ENCODE measurements at places on chromosomes 5 and 9. TPM values are rescaled to one million over a fixed set of nuclear protein-coding genes. Genes with fewer than 3 reads are reported as not detected.

The TMEM232 gene
- 1.4 TPM for total RNA-seq

The CCNO gene
- not detected for total RNA-seq

The RGS14 gene
- 113 TPM for total RNA-seq

GRCh38 chr5:54491326-54491725, 26.2 kb upstream of the SNX18 start:
- H3K4me1 ChIP-seq = no peaks in the 10 kb centered on the region
- H3K36me3 ChIP-seq = no peaks in the 10 kb centered on the region
- no peak overlapping the region for H3K4me3 ChIP-seq
- H3K27ac ChIP-seq = no peak overlapping the region

DNA sequence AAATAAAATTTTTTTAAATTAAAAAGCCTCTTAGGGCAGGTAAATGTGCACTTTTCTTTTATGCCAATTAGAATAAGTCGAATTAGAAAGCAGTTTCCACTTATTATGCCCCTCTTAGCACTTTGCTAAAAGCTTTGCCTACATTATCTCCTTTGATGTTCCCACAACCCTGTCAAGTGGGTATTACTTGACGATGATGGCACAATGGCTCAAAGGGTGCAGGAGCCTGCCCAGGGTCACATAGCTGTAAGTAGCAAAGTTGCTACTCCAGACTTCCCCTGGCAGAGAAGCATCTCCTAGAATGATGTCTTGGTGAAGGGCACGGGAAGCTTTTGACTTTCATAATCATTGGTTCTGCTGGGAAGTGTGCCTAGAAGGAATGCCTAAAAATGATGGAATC, 18.4 kb upstream of the IQGAP2 start:
- no peak for DNase-seq
- H3K4me1 ChIP-seq = peaks cover 17% of the 10 kb centered on the region
- H3K4me3 ChIP-seq = no peak overlapping the region
- no peaks in the 10 kb centered on the region for H3K27me3 ChIP-seq
- peaks cover under 1% of the 10 kb centered on the region for H3K36me3 ChIP-seq

DNA sequence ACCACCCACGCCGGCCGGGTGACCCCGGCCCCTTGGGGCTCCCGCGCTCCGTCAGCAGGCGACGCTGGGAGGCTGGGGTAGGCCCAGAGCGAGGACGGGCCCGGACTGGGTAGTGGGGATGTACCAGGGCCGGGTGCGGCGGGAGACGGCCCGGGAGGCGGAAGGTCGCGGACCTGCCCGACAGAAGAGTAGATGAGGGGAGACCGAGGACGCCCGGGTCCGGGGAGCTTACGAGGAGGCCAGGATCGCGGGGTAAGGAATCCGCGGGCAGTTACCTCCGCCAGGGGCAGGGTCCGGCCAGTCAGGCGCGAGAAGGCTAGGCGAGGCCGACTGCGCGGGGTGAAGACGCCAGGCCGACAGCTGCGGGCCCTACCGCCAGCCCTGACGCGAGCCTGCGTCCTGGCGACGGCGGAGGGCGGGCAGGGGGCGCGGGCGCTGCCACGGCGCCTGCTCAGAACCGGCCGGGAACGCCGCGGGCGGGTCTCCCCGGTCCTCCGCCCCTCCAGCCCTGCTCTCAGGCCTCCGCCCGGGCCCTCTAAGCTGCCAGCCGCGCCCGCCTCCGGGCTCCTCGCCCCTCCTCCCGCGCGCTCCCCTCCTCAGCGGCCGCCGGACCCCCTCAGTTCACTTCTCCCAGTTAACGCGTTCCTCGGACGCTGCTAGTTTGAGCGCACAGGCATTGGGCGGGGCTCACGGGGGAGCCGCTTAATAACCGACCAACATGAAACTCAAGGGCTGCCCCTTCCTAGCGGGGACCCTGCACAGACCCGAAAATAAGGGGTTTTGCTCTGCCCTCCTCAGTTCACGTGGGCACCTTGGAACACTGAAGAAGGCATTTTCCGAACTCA, at the start of gene CPLANE1:
Gene CPLANE1, minus strand, starts transcription at position 407 of the 845 bp plus-strand sequence. CDS start 1,678 bp downstream, outside the sequence.
- H3K27ac ChIP-seq = peak within 1 kb of the TSS; percentile 88
- no peaks in the 10 kb centered on the region for H3K27me3 ChIP-seq
- peaks cover 4% of the 10 kb centered on the region for H3K36me3 ChIP-seq
- DNase-seq = peak; percentile 75
- H3K4me1 ChIP-seq = peaks cover 8% of the 10 kb centered on the region

DNA sequence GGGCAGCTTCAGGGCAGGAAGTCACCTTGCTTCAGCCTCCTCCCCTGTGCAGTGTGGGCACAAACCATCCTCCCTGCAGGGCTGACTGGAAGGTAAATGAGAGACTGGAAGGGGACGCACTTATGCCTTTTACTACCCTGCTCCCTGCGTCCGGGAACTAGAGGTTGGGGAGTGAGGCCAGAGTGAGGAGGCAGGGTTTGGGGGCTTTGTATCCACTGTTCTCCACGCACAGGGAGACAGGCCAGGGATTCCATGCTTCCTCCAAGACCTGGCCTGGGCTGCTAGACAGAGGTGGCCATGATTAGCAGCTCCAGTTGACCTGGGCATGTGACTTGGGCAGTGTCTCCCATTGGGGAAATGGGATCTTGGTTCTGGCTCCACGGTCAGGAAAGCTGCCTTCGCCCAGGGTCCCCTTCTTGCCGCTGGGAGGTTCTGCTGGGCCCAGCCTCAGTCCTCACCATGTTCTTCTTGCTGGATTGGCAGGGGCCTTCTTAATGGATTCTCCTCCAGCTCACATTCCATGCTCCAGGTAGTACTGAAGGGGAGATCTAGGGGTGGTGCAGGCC, 37.0 kb upstream of the PSD2 start:
- H3K27ac ChIP-seq = no peak overlapping the region
- no peaks in the 10 kb centered on the region for H3K36me3 ChIP-seq
- no peak overlapping the region for H3K4me3 ChIP-seq

- H3K27ac ChIP-seq = no peak overlapping the region
- peaks cover 2% of the 10 kb centered on the region for H3K27me3 ChIP-seq
- H3K4me1 ChIP-seq = peaks cover 3% of the 10 kb centered on the region
- DNase-seq = no peak
- H3K36me3 ChIP-seq = no peaks in the 10 kb centered on the region
These were observed 228.5 kb downstream of the PAPPA start for GRCh38 chr9:116382053-116382452.

DNA sequence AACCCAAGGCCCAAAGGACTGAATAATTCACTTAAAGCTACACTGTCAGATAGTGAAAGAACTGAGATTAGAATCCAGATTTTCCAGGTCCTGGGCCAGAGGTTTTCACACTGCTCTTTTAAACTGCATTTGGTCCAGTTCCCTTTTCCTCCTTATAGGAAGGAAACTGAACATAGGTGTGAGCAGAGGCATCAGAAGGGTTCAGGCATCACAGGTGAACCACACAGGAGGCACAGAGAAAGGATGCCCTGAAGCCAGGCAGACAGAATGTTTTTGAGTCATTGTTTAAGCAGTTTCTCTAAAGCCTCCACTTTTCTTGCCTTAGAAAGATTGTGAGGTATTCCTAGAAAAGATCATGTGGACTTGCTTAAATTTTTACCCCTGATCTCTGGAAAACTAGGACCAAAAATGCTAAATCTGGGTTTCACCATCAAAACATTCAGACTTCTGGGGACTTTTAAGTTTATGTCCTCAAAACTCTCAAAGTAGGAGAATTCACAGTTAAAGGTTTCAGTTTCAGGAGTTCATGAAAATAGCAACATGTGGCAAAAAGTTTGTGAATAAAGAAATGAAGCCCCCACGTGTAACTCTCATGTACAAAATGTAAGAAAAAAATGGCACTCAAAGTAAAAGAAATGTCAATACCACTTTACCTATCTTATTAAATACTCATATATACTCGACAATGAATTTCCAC, 386.1 kb downstream of the NTRK2 start:
- H3K4me3 ChIP-seq = no peak overlapping the region
- no peaks in the 10 kb centered on the region for H3K36me3 ChIP-seq

DNA sequence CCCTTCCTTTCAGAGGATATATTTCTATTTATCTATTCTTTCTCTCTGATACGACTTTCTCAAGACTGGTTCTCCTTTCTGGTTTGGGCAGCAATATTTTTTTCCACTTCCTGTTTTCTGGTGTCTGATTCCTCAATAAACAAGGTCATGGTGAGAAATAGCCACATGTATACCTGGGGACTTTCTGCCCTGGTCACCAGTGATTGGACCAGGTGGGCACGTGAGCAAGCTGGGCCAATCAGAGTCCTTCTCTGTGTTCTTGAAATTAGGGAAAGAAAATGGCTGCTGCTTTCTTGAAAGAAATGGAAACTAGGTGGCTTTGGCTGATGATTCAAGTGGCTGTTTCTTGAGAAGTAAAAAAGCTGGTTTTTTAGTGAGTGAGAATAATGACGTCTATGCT, 18.4 kb upstream of the GSN start:
- H3K27ac ChIP-seq = no peak overlapping the region
- H3K4me1 ChIP-seq = peaks cover 5% of the 10 kb centered on the region
- no peak for DNase-seq
- H3K27me3 ChIP-seq = no peaks in the 10 kb centered on the region

- H3K27me3 ChIP-seq = no peaks in the 10 kb centered on the region
- DNase-seq = no peak
- no peaks in the 10 kb centered on the region for H3K4me1 ChIP-seq
- H3K36me3 ChIP-seq = no peaks in the 10 kb centered on the region
- no peak overlapping the region for H3K27ac ChIP-seq
- H3K4me3 ChIP-seq = no peak overlapping the region
These were observed 98.9 kb upstream of the SPATA31D4 start for GRCh38 chr9:81829195-81829882.

DNA sequence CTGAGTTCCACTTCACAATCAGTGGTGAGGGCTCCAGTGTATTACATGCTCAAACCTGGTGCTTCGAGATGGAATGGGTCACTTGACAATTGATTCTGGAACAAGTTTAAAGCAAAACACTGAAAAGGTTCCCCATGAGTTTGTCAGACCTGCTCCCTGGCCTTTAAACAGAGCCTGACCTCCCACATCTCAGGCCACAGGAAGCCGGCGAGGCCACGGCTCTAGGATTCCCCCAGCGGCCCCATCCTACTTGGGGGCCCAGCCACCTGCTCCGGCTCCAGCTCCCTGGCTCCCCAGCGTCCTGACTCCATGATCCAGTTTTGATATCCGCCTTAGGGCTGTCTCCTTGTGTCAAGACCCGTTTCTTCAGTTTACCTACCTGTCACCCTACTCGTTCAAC, 62.0 kb downstream of the TTLL11 start:
- H3K27me3 ChIP-seq = no peaks in the 10 kb centered on the region
- no peak for DNase-seq
- no peak overlapping the region for H3K4me3 ChIP-seq
- H3K27ac ChIP-seq = no peak overlapping the region
- peaks cover 5% of the 10 kb centered on the region for H3K4me1 ChIP-seq
- no peaks in the 10 kb centered on the region for H3K36me3 ChIP-seq

DNA sequence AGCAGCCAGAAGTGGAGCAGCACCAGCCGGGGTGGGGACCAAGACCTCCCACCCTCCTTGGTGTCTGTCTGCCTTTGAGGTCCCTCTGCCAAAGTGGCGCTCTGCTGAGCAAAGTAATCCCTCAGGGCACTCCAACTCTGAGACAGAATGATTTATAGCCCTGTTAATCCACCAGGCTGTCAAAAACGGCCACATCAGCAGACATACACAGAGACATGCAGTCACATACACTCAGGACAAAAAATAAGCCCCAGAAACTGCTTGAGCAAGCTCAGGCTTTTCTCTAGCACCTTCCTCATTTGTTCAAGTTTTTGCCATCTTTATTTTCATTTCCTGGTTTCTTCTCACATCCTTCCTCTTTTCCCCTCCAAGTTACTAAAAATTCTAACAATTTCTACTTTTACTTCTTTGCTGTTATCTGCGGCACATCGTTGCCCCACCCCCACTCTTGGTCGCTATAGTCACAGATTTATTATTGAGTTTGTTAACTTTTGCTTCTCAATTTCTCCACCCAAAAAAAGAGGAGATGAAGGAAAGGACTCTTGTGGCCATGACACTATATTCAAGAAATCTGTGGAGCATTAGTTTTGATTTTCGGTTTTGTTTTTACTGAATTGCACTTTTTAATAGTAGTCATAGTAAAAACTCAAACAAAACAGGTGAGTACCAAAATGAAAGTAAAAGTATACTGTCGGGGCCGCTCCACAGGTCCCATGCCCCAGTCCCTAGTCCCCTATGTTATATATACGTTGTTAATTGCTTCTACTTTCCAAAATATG, 17.4 kb upstream of the ADRB2 start:
- DNase-seq = no peak
- no peaks in the 10 kb centered on the region for H3K27me3 ChIP-seq
- H3K4me3 ChIP-seq = peak overlapping the region; percentile 88
- H3K36me3 ChIP-seq = peaks cover 2% of the 10 kb centered on the region
- peak overlapping the region; percentile 94 for H3K27ac ChIP-seq
- peaks cover 27% of the 10 kb centered on the region for H3K4me1 ChIP-seq

DNA sequence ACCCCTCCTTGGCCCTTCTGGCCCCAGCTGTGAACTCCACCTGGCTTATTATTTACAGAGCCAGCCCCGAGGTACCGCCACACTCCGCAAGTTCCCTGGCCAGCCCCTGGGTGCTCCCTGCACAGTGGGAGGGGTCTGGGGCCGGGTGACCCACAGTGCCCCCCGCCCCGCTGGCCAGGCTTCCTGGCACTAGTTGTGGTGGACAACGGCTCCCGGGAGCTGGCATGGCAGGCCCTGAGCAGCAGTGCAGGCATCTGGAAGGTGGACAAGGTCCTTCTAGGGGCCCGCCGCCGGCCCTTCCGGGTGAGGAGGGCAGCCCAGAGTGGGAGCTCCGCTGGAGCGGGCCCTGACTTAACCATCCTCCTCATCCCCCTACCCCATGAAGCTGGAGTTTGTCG, 3.9 kb downstream of the MAMDC4 start:
- H3K27me3 ChIP-seq = no peaks in the 10 kb centered on the region
- DNase-seq = no peak
- no peak overlapping the region for H3K4me3 ChIP-seq
- H3K27ac ChIP-seq = no peak overlapping the region

GRCh38 chr5:110917161-110917875, 154.2 kb upstream of the TSLP start:
- no peaks in the 10 kb centered on the region for H3K36me3 ChIP-seq
- peaks cover 4% of the 10 kb centered on the region for H3K27me3 ChIP-seq
- H3K27ac ChIP-seq = no peak overlapping the region
- no peaks in the 10 kb centered on the region for H3K4me1 ChIP-seq

GRCh38 chr9:37243588-37244345, 123.4 kb downstream of the ZCCHC7 start:
- no peak overlapping the region for H3K4me3 ChIP-seq
- H3K4me1 ChIP-seq = no peaks in the 10 kb centered on the region

GRCh38 chr5:73447530-73448462, 781 bp downstream of the FOXD1 start:
- peak; percentile 68 for DNase-seq
- peak overlapping the region; percentile 77 for H3K4me3 ChIP-seq
- H3K27ac ChIP-seq = peak overlapping the region; percentile 68
- peaks cover 84% of the 10 kb centered on the region for H3K27me3 ChIP-seq
- peaks cover 3% of the 10 kb centered on the region for H3K36me3 ChIP-seq
- peaks cover 14% of the 10 kb centered on the region for H3K4me1 ChIP-seq

GRCh38 chr5:16702964-16703363, 86.2 kb upstream of the RETREG1 start:
- no peak overlapping the region for H3K27ac ChIP-seq
- DNase-seq = no peak
- no peaks in the 10 kb centered on the region for H3K27me3 ChIP-seq
- H3K4me3 ChIP-seq = no peak overlapping the region
- H3K36me3 ChIP-seq = no peaks in the 10 kb centered on the region
